Glutamatergic neuron (in vitro differentiated cells): ENCODE measurements at places on chromosomes 1 and 21.

DNA sequence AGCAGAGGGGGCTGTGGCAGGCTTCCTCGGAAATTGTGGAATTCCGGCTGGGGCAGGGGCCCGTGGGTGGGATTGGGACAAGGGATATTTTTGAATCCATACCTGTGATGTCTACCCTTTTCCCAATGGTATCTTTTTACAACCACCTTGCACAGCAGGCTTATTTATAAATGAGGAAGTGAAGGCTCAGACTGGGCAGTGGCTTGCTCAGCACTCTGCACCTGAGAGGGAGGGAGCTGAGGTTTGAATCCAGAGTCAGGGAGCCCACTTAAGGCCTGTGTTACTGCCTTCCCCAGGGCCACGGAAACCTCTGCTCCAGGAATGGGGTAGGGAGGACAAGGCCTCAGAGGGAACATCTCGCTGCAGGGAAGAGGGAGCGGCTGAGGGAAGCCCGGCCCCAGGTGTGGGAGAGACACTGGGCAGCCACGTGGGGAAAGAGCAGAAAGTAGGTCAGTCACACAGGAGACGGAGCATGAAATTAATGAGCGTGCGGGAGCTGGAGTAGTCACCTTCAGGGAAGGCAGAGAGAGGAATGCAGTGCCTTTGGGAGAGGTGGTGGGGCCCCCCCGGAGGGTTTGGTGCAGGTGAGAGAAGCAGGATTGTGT lies 35.4 kb upstream of the SCMH1 start:
- H3K4me1 ChIP-seq, result peaks cover 27% of the 10 kb centered on the region
- DNase-seq, result no peak
- peaks cover 4% of the 10 kb centered on the region for H3K27me3 ChIP-seq
- H3K4me3 ChIP-seq, result no peak overlapping the region
- H3K27ac ChIP-seq, result no peak overlapping the region

DNA sequence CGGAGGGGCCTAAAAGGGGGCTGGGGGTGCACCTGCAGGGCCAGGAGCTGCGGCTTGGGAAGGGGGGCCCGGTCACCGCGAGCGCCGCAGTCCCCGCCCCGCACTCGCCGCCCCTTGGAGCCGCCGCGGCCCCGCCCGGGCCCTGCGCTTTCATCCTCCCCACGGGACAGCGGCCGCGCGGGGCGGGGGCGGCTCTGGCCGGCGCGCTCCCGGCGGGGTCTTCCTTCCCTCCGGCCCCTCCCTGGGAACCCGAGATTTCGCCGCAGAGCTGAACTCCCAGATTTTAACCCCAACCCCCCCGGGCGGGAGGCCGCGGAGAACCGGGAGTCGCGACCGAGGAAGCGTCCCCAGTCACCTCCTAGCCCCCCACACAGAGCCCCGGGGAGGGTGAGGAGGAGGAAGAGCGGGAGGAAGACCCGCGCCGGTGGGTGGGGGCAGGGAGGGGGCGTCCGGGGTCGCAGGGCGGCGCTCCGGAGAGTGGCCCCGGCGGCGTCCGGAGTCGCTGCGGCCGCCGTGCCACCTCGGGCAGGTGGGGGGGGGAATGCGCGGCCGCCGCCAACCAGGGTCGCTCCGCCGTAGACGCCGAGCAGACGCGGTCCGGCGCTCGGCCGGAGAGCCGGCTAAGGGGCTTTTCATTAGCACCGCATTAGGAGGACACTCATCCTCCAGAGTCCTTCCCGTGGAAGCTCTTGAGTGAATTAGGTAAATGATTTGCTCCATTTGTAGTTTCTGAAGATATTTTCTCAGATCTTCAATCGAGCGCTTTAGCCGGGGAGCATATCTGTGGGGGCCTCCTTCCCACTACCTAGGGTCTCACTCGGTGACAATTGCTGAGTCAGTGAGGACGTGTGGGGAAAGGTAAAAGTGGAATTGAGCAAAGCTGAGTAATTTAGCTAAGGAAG lies 31.6 kb upstream of the NFIA start:
- H3K27me3 ChIP-seq, result peaks cover 22% of the 10 kb centered on the region
- H3K4me1 ChIP-seq, result peaks cover 10% of the 10 kb centered on the region

- peak overlapping the region; percentile 88 for H3K4me3 ChIP-seq
- DNase-seq, result peak; percentile 87
- H3K27ac ChIP-seq, result peak overlapping the region; percentile 82
- H3K27me3 ChIP-seq, result no peaks in the 10 kb centered on the region
Observed at GRCh38 chr21:26965040-26965906, 1.6 kb downstream of the ADAMTS5 start.

GRCh38 chr1:90067194-90067931 lies 72.5 kb downstream of the ZNF326 start:
- peaks cover 2% of the 10 kb centered on the region for H3K27me3 ChIP-seq

GRCh38 chr1:110914676-110915075 lies 41.7 kb downstream of the CD53 start:
- no peak overlapping the region for H3K4me3 ChIP-seq
- no peaks in the 10 kb centered on the region for H3K27me3 ChIP-seq
- H3K27ac ChIP-seq, result no peak overlapping the region
- no peak for DNase-seq
- H3K4me1 ChIP-seq, result no peaks in the 10 kb centered on the region
- H3K36me3 ChIP-seq, result no peaks in the 10 kb centered on the region

DNA sequence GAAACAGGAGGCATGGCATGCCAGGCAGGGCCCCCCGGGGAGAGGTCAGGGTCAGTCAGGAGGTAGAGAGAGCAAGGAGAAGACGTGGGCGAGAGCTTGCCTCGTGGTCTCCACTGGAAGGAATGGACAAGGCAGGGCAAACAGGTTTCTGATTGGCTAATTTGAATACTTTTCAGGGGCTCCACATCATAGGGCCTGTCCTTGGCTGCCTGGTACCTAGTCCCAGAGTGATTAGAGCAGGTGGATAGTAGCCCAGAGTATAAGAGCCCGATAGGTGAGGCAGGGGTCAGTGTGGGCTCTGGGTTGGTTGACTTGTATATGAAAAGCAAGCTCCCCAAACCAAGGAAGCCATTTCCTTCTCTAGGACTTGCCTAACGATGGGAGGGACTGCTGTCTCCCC lies 178.6 kb downstream of the ZP4 start:
- H3K4me3 ChIP-seq, result no peak overlapping the region
- H3K27ac ChIP-seq, result peak overlapping the region; percentile 36
- peaks cover 23% of the 10 kb centered on the region for H3K4me1 ChIP-seq
- peak; percentile 20 for DNase-seq
- no peaks in the 10 kb centered on the region for H3K27me3 ChIP-seq
- H3K36me3 ChIP-seq, result no peaks in the 10 kb centered on the region

GRCh38 chr1:79741720-79742421 lies 735.3 kb upstream of the ADGRL4 start:
- H3K4me3 ChIP-seq, result no peak overlapping the region
- H3K36me3 ChIP-seq, result no peaks in the 10 kb centered on the region
- H3K27ac ChIP-seq, result no peak overlapping the region
- no peaks in the 10 kb centered on the region for H3K4me1 ChIP-seq
